ENCODE measurements at places on chromosomes 3 and 15. TPM values are rescaled to one million over a fixed set of nuclear protein-coding genes. Genes with fewer than 3 reads are reported as not detected.

DNA sequence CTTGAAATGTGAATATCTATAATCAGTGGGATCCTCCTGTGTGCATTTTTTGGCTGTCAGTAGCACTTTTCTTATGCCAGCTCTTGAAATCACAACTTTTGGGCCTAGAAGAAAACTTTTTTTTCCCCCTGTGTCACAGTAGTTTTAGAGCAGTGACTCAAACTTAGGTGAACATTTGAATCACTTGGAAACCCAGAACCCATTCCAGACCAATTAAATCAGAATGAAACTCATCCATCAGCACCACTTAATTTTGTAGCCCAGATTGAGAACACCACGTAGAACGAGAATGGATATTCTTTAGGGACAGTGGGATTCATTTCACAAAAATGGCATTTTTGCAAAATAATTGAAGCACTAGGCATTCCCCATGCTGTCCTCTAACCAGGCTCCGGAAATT is 224.8 kb upstream of the NANOGP8 start:
- DNase-seq = peak; percentile 5

GRCh38 chr3:129314386-129315222 is 35.9 kb downstream of the HMCES start:
- DNase-seq = peak; percentile 76

GRCh38 chr3:99332718-99333117 is 305.7 kb upstream of the COL8A1 start:
- no peak for DNase-seq

GRCh38 chr3:54213907-54214306 is 91.6 kb downstream of the CACNA2D3 start:
- DNase-seq = peak; percentile 13

DNA sequence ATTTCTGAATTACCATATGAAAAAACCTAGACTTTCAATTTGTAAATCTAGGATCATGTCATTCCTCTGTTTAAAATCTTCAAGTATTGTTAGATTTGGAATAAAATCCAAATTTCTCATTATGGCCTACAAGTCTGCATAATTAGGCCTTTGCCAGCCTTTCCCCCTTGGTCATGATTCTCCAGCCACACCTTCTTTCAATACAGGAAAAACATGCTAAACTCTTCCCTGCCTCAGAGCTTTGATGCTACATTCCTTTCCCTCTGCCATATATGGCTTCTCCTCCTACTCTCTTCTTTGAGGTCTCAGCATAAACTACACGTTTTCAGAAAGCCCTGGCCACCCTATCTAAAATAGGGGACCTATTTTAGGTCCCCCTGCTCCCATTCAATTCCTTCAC is 48.5 kb downstream of the TM6SF1 start:
- no peak for DNase-seq

DNA sequence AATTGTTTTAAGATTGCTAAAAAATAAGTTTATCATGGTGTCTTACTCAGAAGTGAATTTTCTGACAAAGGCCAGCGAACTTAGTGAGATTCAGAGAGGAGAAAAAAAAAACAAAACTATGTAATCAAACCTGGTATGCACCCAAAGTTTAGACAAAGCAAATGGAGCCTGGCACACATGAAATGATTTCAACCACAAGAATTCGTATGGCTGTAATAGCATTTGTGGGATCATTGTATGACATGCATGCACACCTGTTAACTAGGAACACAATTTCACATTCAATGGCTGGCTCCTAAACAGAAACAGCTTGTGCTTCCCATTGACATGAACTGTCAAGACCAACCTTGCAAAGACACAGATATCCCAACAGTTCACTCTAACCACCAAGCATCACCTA is 94.6 kb downstream of the ZIC4 start:
- DNase-seq = no peak

DNA sequence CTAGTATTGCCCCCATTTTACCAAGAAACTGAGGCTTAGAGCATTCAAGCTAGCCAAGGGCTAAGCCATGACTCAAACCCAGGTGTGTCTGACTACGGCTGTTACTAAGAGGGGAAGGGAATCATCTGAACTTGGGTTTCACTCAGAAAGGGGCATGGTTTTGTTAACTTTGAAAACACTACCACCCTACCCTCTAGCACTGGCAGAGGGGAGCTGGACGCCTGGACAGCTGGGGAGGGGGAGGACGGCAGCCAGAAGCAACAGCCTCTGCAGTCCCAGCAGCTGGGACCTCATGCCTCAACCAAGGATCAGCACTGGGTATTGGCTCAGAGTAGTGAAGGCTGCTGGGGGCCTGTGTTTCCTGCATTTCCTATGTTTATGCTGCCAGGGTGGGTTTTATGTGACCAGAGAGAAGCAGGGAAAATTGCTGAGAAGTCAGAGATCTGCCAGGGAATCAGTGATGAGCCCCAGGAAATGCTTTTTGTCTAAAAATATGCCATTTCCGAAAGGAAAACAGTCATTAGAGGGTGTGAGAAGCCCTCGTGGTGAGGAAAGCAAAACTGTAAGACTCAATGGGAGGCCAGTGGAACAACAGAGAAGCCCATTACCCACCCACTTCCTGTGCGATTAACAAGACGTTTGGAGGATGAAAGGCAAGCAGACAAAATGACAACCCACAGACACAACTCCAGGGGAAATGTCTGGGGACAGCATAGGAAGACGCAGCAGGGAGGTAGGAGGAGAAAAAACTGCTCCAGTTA is 41.2 kb downstream of the LIPC start:
- peak; percentile 88 for DNase-seq

- peak; percentile 27 for DNase-seq
Observed at GRCh38 chr3:177262396-177262795, 65.1 kb upstream of the TBL1XR1 start.

- DNase-seq = no peak
Observed at GRCh38 chr3:127796045-127796830, 26.1 kb downstream of the MGLL start.

DNA sequence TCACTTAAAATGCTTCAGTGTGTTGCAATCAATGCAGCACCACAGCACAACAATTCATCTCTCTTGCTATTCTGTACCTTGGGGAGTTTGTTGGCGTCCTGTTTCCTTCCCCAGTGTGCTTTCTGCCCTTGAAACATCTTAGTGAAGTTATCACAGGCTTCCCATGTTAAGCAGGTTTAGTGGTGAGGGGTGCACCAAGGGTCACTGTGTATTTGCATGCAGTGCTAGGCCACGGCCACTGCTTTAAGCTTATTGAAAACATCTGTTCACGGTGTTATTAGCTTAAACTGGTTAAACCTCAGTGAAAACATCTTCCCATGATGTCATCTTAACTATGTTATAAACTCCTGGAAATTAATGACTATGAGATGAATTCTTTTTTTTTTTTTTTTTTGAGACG is 217.3 kb upstream of the GOLIM4 start:
- DNase-seq = no peak

- no peak for DNase-seq
Observed at GRCh38 chr3:89447243-89447642, 339.8 kb downstream of the EPHA3 start.

Gene CHDH
- 0.28 TPM for polyA plus RNA-seq

Gene C3orf49
- not detected for polyA plus RNA-seq

Gene EAF1
- polyA plus RNA-seq = 10.9 TPM

Gene MYRIP
- polyA plus RNA-seq = not detected

Gene AADACL2
- polyA plus RNA-seq = not detected

Gene SLC15A2
- polyA plus RNA-seq = 0.29 TPM

Gene LMOD3
- polyA plus RNA-seq = not detected

Gene FSIP1
- polyA plus RNA-seq = 1.2 TPM

Gene GPR27
- polyA plus RNA-seq = 0.14 TPM

Measured in mammary epithelial cell (primary cell).